Glomerular endothelial cell (primary cell): ENCODE measurements at places on chromosomes 2 and 18. TPM values are rescaled to one million over a fixed set of nuclear protein-coding genes. Genes with fewer than 3 reads are reported as not detected.

The DES gene
- not detected in 2 replicates for total RNA-seq

The NOSTRIN gene
- total RNA-seq: 20.1 and 21.3 TPM in 2 replicates

The MALL gene
- total RNA-seq: 94.9 and 197 TPM in 2 replicates

The RBM45 gene
- total RNA-seq: 9.3 and 16.1 TPM in 2 replicates

The MREG gene
- 7.7 and 10.3 TPM in 2 replicates for total RNA-seq

The TEKT4 gene
- not detected in 2 replicates for total RNA-seq

The TYMS gene
- total RNA-seq: 37.0 and 40.5 TPM in 2 replicates

DNA sequence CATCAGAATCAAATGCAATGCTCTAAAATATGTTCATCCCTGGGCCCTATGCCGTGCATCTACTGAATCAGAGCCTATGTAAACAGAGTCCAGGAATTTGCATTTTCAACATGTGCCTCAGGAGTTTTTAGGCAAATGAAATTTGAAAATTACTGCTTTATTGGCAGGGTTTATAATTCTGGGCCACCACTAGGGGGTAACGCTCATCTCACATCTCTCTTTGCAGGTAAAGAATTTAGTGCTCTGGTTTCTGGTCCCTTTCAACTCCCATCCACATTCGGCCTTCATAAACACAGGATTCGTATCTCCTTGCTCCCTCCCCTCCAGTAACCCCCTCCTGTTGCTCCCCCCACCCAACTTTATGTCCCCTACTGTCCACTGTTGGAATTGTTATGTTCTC, 49.3 kb downstream of the LYPD6B start:
- no peak for DNase-seq

DNA sequence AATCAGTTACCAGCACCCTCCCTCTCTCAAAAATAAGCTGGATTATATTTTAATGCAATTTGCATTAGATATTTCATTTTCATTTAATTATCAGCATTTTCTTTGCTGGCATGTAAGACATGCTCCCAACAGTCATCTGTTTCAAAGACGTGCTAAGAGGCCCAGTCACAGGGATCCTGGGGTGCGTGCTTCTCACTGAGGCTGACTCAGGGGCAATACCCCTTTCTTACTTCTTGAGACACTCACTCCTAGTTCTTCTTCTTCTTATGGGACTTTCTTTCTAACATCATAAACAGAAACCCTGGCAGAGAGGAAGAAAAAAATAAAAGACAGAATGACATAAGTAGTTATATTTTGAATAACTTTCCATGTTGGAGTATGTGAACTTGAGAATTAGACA, 372.1 kb upstream of the MEX3C start:
- no peak for DNase-seq

GRCh38 chr2:173427887-173428668, 73.4 kb downstream of the CDCA7 start:
- no peak for DNase-seq

DNA sequence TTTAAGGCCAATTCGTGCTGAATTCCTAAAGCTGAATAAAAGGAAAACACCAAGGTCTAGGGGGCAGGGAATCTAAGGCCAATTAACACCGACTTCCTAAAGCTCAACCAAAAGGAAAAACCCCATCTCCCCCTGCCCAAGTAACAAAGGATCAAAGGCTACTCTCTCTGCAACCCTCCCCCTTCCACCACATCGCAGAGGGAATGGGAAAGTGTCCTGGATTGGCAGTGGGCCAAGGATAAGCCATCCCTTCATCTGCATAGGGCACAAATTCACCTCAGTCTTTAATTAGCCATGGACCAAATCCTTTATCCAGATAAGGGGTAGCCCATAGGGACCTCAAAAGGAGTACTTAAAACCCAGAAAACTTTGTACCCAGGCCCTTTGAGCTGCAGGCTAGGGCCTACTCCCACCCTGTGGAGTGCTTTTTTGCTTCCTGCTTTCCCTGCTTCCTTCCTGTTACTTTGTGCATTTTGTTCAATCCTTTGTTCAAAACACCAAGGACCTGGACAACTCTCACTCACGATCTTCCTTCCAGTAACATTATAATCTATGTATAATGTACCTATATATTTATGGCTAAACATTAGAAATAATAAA, 2119.8 kb upstream of the CELF4 start:
- no peak for DNase-seq

DNA sequence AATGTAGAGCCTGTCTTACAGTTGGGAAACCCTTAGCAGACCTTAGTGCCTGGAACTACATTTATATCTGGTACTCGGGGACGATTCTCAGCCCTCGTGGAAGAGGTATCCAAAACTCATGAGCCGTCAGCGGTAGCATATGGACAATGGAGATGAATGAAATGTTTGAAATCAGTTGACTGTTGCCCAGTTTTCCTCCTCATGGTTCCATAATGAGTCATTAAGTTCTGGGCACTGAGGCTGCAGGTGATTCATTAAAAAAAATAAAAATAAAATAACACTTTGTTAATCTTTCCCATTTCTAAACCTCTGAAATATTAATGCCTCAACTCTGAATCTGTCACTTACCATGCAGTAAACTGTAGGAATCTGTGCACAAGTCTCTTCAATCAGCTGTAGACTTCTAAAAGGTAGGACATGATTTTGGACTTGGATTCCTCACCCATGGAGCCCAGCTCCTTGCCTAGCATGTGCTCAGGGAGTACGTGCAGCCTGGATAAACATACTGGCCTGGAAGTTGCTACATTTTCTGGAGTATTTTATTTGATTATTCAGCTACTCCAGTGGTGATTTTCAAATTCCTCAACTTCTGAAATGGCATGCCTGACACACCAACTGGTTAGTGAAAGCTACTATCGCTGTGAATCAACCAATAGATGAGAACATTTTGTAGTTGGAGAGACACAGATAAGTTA, 979.2 kb downstream of the CNTNAP5 start:
- no peak for DNase-seq

DNA sequence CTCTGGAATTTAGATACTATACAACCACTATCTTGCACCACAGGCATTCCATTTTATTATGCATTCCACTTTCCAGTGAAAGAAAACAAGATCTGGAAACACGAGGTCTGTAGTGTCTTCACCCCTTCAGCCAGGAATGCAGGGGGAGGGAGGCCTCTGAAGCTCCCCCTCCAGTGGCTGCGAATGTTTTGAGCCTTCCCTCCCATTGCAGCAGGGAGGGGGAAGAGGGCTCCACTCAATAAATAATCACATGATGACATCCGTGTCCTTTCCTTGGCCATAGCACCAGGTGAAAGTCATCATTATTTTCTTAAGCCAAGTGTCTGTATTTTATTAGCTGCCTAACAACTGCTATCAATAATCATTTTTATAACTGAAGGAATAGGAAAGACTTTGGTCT, 38.6 kb downstream of the ALPK2 start:
- no peak for DNase-seq

DNA sequence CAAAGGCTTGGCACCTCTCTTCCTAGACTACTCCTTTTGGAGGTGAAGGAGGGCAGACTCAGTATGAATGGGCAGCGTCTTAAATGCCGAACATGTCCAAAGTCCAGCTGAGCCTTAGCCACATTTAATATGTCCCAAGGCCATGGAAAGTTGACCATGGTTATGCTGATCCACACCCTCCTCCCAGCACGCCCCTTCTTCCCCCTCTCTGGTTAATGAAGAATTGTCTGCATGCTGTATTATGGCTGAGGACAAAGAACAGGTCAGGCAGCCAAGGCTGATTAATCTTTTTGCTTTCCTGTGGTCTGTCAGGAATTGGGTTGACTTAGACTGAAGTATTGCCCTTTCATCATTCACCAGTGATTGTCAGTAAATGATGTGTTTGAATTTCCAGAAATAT, 5.8 kb upstream of the MYOM1 start:
- no peak for DNase-seq

DNA sequence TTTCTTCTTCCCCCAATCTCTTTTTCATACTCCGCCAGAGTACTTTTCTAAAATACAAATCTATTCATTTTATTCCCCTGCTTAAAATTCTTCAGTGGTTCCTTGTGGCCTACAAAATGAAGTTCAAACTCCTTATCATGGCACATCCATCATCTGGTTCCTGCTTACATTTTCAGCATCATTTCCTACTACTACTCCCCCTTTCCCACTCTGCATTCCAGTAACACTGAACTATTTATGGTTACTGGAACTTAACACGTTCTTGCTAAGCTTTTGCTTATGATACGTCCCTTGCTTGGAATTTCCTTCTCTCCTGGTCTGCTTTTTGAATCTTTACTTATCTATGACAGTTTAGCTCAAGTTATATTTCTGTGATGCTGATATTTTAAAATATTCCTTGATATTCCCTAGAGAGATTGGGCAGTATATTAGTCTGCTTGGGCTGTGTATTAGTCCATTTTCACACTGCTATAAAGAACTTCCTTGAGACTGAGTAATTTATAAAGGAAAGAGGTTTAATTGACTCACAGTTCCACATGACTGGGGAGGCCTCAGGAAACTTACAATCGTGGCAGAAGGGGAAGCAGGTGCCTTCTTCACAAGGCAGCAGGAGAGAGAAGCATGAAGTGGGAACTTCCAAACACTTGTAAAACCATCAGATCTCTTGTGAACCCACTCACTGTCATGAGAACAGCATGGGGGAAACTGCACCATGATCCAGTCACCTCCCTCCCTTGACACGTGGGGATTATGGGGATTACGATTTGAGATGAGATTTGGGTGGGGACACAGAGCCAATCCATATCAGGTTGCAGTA, 53.2 kb downstream of the BMPR2 start:
- peak; percentile 77 for DNase-seq

GRCh38 chr2:159200498-159200897, 86.0 kb downstream of the WDSUB1 start:
- no peak for DNase-seq

GRCh38 chr2:128754246-128754724, 435.6 kb upstream of the HS6ST1 start:
- no peak for DNase-seq

DNA sequence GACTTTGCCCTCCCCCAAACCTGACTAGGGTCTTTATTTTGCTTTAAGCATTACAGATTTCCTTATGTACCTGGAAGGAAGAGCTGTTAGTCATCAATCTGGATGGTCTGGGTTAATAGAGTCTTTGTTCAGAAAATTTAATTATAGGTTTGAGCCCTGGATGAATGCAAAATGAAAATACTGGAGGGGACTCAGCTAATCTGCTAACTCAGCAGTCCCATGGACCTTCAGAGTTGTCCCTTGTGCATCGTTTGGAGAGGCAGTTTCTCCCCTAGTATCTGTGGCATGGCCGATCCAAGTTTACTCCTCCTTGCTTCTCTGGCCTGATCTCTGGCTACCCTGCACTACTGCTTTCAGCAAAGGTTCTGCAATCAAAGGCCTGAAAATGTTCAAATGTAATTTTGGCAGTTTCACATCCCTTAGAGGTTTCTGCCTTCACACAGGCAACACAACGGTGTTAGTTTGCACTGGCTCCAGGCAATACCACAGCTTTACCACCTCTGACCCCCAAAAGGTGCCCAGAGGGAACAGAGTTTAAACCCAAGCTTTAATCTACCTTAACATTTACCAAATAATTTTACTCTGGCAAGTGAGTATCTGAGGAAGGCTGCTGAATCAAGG, 134.3 kb downstream of the THADA start:
- no peak for DNase-seq

DNA sequence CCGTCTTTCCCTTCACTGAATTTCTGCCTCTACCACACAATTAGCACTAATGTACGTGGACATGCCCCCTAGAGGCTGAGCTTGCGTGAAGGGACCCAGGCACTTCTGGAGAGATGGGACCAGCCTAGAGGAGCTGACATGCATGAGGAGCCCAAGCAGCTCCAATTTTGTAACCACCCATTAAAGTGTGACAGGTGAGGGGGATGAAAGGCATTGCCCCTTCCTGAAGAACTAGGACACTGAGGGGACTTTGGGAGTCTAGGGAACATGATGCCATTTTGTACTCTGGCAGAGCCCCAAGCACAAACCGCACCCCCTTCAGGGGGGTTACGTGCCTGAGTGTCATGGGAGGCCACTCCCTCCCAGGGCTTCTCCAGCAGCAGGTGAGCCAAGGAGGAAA, 63.6 kb downstream of the HNRNPLL start:
- no peak for DNase-seq

DNA sequence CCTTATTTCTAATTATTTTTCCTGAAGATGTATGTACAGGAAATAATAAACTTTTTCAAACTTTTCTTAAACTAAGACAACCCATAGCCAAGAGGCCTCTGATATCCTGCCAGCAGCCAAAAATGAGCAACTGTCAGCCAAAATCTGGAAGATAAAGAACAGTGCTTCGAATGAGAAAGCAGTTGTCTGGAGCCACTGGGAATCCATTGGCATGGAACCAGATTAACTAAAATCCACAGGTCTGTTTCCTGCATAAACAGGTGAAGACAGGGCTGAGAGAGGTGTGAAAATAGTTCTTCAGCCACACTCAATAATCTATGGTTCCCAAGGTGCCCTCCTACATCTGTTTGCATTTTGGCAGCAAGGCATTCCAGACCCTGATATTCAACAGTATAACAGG, 1076.7 kb upstream of the PIK3C3 start:
- DNase-seq: no peak

DNA sequence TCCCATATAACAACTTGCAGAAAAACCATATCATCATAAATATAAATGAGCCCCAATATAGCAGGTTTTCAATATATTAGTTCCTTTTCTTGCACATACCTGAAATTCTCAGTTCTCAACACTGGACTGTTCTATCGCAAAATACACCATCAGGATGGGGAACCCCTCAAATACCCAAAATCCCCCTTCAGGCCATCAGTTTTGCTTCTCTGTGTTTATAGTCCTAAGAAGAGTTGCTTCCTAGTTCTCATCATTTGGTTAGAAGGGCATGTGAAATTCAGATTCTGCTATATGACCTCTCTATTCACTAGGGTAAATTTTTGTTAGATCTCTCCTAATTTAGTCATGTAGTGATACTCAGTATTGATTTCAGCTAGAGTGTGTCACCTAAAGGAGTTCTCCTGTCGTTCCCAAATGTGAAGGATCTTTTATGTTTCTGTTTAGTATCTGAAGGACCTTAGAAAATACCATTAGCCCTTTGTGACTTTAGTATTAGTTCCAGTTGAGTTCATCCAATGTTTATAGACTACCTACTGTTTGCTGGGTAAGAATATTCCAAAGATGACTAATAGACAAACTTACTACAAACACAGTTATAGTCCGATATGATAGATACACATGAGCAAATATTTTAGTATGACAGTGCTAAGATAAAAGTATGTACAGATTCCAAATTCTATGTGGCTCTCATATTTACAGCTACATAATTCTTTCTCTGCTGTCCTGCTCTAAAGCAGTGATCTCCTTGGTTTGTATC, 115.8 kb downstream of the TTC27 start:
- no peak for DNase-seq

DNA sequence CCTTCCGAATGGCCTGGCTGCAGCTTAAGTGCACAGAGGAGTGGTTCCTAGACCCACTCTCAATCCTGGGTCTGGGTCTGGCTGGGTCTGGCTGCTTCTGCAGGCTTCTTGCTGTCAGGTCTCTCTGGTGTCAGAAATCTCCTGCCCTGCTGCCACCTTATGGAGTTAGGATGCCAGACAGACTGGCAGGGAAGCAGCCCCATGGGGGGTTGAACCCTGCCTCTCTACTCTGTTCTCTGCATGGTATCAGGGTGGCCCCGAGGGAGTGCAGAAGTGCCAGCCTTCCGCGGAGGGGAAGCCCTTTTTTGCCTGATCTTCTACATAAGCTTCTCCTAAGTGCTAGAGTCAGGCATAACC, 89.4 kb downstream of the ZCCHC2 start:
- DNase-seq: no peak
